ENCODE measurements at places on chromosomes 2 and 18. TPM values are rescaled to one million over a fixed set of nuclear protein-coding genes. Genes with fewer than 3 reads are reported as not detected.

DNA sequence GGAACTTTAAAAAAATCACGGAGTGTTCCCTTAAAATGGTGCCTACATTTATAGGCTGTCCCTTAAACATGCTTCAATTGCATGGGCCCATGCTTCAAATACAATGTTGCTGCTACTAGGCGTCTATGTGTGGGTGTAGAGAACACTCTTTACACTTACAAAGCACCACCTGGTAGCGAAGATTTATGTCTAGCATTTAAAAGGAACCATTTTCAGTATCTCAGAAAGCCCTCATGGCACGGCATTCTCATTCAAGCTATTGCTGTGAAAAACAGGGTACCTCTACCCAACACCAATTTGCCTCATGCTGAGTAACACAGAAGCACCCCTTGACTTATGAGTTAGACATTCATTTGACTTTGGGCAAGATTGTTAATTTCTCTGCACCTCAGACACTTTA is 112.9 kb upstream of the CNTNAP5 start:
- ATAC-seq: no peak

GLI2 gene
- not detected for total RNA-seq

UXS1 gene
- total RNA-seq: 105 TPM

GRCh38 chr2:66579186-66580126 is 144.5 kb downstream of the MEIS1 start:
- ATAC-seq: no peak

DNA sequence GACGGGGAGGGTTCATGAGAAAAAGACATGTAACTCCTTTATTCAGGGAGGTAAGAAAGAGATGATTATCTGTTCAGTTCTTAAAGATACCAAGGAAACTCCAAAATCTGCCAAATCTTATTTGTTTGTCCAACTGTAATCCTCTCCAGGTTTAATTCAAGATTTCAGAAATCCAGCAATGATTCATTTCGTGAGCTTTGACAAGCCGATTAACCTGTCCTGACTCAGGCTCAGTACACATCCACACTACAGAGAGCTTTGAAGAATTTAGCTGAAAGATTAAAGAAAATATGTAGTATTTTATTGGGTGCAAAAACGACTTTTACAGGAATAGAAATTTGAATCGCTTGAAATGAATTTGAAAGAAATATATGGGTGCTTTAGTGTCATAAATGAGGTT is 1.1 kb downstream of the SPAG16 start:
- no peak for ATAC-seq

ALPP gene
- total RNA-seq: not detected

Measured in activated T-helper 17 cell treated with anti-CD3 and anti-CD28 coated beads, Interleukin-2, amount 50 U/mL, for 72 hours (primary cell).